ENCODE measurements at places on chromosomes 6 and 20.

- DNase-seq = no peak
Measured at GRCh38 chr6:38192011-38192410, 372.5 kb downstream of the ZFAND3 start.

DNA sequence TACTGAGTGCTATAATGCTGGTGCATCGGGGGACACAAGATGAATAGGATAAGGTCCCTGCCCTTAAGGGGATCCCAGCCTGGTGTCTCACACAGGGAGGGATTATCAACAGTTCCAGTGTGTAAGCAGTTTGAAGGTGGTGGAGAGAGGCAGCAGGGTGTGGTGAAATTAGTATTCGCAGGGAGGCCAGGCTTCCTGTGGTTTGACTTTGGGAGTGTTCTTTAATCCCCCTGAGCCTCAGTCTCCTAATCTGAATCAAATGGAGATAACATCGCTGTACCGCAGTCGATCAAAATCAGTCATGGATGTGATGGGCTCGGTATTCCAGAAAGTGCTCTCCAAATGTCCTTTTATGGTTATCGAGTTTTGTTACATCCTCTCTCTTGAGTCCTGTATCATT, 288.1 kb upstream of the SUPT3H start:
- no peak for DNase-seq

DNA sequence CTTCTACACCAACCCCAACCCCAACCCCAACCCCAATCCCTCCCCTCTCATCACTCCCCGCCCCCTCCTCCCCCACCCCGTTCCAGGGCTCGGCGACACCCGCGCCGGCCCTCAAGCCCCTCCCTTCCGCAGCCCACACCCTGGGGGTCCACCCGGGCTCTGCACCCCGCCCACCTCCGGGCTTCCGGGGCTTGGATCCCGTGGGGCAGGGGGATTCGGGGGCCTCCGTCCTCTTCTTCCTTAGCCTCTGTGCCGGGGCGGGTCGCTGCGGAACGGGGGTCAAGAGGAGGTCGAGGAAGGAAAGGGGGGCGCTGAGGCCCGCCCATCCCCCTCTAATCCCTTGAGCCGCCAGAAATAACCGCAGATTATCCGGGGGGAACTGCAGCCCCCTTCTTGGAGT, 690 bp downstream of the TULP1 start:
- DNase-seq = no peak

DNA sequence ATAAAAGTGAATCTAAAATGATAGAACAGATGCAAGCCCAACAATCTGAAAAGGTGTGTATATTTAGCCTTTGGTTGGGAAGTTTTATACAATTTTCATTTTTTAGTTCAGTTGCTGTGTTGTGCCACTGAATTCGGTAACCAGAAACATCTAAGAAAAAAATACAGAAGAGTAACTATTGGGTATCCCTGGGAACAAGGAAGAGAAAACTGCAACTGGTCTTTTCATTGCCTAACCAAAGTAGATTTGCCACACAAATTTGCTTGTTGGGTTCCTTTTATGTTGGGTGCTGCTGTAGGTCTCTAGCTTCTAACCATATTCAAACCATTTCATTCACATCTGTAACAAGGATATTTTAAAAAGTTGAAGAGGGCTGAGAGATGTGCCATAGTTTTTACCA, 2.8 kb upstream of the TMEM30A start:
- no peak for DNase-seq

GRCh38 chr20:54477191-54477955, 2.0 kb downstream of the DOK5 start:
- DNase-seq = no peak

GRCh38 chr6:128206610-128207426, 306.0 kb upstream of the THEMIS start:
- no peak for DNase-seq

DNA sequence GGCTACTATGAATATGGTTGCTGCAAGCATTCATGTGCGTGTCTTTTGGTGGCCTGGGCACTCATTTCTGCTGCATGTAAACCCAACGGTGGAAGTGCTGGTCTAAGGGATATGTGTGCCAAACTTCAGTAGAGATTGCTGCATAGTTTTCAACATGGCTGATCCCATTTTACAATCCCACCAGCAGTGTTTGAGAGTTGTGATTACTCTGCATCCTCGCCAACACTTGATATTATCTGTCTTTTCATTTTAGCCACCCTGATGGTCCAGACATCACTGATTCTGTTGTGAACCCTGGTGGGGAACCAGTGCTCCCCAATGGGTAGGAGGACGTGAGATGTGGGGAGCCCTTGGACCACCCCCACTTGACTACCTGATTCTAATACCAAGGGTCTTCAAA, 27.5 kb downstream of the PACSIN1 start:
- DNase-seq = no peak

- peak; percentile 77 for DNase-seq
Measured at GRCh38 chr6:158231551-158232315, 63.6 kb downstream of the GTF2H5 start.

DNA sequence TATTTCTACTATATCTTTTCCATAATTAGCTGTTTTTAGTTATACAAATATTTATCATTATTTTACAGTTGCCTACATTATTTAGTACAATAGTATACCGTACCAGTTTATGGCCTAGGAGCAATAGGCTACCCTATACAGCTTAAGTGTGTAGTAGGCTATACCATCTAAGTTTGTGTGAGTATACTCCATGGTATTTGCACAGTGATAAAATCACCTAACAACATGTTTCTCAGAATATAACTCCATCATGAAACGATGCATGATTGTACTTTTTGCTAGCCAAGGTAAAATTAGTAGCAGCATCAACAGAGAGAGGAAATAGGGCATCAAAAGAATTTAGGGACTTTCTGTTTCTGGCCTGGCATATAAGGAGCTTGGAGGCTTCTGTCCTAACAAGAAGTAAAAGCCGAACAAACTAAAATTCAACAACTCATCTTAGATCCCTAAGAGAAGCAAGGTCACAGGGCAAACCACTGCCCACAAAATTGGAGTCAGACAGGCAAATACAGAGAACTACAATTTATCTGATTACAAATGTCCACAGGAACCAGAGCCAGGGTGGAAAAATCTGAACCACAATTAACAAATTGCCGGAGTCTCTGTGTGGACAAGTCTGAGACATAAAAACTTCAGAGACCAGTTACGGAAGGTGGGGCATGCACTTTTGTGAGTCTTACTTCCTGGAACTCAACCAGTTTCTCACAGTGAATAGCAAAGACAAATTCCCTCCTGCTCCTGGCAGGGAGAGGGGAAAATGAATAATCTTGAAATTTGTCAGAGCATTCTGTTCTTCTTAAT, 671.4 kb downstream of the RFPL4B start:
- peak; percentile 81 for DNase-seq

GRCh38 chr6:116286773-116287358, 7.1 kb upstream of the TSPYL1 start:
- no peak for DNase-seq

GRCh38 chr6:94350833-94351232, 931.5 kb upstream of the EPHA7 start:
- no peak for DNase-seq

- no peak for DNase-seq
Measured at GRCh38 chr6:81962198-81962597, 209.7 kb upstream of the TENT5A start.

DNA sequence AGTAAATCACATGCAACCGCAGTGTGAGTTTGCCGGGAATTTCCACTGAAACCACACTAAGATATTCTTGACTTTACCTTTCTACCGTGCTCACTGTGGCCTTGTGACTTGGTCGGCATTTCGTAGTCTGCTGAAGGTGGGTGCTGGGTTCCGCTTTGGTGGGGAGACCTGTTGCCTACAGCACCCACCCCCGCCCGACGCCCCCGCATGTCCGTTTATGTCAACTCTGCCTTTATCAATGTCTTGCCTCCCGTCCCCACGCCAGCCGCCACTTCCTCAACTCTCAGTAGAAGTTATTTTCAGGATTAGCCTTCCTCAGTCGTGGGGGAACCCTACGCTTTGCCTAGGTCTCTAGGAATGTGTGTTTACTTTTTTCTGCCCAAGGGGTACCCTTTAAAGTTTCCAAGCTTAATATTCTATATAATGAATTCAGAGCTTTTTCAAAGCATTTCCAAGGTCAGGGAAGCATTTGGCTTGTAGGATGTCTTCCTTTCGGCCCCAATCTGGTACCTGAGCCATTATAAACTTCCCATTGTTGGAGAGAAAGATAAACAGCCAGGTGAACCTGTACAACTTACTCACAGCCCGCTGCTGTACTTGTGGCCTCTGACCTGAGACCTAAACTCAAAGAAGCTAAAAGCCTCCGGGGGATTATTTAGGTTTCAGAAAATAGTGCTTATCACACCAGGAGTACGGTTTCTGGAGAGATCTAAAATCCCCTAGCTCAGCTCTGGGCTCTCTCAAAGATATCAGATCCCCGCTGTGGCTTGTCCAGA, 54.2 kb downstream of the TBC1D7 start:
- no peak for DNase-seq

DNA sequence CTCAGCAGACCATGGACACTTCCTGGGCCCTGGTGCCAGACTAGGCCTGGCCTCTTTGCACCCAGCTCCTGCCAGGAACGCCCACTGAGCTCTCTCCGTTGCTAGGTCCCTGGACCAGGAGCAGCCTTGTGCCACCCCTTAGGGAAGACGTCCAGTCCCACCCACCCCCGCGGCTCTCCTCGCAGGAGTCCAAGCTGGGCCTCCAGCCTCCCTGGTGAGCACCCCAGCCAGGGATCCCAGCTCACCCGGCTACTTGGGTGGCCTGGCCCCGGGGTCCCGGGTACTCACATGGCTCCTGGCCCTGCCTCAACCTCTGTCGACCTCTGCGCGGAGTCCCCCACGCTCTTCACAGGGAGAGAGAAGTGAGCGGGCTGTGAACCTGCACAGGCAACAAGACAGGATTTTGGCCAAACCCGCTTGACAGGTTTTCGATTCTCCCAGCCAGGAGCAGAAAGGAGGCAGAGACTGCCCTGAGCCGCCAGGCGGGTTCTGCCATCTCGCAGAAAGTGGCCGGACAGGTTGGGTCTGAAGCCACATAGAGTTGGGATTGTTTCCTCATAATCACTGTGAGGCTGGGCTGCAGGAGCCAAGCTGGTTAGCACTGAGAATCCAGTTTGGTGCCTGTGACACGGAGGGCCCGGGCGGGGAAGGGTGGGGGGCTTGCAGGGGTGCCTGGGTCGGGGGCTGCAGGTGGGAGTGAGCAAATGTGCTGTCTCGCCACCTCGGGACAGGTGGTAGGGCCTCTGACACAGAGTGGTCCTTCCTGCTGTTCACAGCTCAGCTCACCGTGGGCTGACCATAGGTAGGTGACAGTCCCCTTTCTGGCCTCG, at the start of gene RBBP8NL:
Gene RBBP8NL, minus strand, starts transcription at position 368 of the 830 bp plus-strand sequence. CDS start 7,892 bp downstream, outside the sequence.
- DNase-seq = no peak

GRCh38 chr20:15296422-15296821, 959.0 kb upstream of the FLRT3 start:
- DNase-seq = no peak

- no peak for DNase-seq
Measured at GRCh38 chr6:28771401-28772267, 152.2 kb downstream of the TRIM27 start.

DNA sequence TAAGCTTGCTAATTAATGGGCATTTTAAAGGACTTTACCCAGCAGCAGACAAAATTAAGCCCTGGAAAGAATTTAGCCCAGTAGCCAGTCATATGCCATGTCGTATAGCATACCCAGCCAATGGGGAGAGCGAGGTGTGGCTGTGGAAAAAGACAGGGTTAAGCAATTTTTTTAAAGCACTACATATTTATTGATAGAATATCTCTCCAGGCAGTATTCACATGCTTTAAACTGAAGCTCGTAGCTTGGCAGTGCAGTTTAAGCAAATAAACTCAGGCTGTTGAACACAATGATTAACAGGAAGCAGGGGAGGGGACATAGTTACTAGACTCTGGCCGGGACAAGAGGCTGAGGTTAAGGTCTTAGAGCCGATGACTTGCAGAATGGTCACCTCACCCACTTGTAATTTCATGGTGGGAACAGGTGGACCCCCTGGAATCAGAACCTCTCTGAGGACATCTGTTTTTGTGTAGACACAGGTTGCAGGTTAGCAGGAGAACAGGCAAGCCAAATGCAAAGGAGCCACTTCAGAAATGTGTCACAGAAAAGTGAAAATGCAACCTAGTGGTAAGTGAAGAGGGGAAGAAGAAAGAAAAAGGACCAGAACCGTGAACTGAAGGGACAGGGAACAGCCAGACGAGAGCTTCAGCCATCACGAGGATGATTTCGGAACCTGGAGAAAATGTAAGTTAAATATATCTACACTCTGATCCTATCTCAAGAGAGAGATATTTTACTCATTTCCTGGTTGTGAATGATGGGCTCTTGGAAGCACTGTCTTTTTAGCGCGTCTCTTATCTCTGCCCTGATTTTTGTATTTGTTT, 7.2 kb downstream of the GCNT2 start:
- peak; percentile 79 for DNase-seq

DNA sequence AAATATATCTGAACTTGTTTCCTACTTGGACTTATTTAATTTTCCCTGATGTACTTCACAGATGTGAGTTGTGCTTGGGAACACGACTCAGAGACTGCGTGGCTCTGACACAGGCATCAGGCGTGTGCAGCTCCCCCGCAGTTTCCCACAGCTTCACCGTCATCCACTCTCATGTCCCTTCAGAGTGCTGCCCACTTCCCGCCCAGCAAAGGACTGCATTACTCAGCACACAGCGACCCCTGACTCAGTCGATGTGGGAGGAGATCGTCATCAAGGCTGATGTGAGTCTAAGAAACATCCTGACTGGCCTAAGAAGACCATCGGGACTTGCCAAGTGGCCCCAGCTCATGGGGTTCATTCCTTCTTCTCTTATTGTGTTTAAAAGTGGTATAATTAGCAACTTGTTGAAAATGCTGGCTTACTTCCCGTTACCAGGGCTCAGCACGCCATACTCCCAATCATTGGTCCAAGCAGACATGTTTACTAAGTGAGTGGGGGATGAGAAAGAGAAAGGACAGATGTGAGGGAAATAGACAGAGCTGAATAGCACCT, 539.4 kb upstream of the JARID2 start:
- peak; percentile 99 for DNase-seq

DNA sequence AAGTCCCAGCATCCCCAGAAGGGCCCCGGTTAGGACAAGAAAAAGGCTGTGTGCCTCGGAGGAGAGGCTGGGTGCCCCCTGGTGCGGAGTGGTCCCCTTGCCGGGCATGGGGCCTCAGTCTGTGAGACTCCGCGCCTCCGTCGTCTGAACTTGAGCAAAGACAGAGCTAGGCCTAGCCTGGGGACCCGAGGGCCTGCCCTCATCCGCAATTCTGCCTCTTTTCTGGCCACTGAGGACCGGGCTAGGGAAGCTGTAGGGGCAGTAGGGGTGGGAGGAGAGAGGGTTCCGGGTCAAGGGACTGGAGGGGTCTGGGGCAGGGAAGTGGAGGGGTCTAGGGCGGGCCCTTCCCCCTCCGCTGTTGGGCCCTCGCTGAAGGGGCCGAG, 550 bp upstream of the HSPA12B start:
- no peak for DNase-seq

All from EL (cell line).